ENCODE measurements at places on chromosomes 11 and 22.
A peak's percentile ranks its signal among the peaks of the same experiment; 100 is the strongest.

- DNase-seq: peak; percentile 97
Measured at GRCh38 chr11:86069408-86070101, 671 bp upstream of the PICALM start.

- DNase-seq: peak; percentile 56
Measured at GRCh38 chr11:7749456-7749855, 43.2 kb upstream of the OVCH2 start.

DNA sequence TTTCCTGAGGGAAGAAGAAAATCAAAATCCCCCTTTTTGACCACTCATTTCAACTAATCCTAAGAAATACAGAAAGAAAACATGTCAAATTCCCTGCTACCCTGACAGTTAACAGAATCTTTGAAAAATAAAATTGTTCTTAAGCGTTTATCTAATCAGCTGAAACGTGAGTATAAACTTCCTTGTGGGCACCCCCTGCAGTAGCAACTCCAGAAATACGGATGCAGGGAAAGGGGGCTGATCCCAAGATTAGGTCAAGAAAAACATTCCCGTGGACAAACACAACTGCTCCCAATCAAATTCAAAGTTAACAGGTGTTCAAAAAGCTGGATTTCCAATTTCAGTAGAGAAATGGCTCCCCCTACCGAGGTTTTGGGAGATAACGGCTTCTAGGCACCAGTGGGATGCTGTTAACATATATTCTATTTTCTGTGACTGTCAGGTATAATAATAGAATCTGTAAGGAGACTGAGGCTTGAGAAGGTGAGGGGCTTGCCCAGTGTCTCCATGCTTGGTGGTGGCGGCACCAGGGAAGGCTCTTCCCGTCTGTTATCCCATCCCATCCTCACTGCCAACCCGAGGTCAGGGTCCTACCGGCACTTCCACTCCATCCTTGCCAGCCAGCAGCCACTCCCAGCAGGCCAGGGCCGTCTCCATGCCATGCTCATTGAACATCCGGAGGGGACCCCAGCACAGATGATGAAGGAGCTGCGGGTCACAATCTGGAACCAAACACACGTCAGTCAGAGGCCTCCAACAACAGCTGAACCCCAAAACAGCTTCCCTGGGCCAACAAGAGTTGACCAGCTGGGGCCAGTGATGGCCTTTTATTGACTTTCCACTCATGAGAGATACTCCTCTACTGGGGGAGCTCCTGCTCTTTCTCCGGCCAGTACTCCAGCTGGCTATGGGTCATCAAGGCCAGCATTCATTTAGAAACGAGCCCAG is 32.0 kb upstream of the SERPIND1 start:
- peak; percentile 20 for DNase-seq

DNA sequence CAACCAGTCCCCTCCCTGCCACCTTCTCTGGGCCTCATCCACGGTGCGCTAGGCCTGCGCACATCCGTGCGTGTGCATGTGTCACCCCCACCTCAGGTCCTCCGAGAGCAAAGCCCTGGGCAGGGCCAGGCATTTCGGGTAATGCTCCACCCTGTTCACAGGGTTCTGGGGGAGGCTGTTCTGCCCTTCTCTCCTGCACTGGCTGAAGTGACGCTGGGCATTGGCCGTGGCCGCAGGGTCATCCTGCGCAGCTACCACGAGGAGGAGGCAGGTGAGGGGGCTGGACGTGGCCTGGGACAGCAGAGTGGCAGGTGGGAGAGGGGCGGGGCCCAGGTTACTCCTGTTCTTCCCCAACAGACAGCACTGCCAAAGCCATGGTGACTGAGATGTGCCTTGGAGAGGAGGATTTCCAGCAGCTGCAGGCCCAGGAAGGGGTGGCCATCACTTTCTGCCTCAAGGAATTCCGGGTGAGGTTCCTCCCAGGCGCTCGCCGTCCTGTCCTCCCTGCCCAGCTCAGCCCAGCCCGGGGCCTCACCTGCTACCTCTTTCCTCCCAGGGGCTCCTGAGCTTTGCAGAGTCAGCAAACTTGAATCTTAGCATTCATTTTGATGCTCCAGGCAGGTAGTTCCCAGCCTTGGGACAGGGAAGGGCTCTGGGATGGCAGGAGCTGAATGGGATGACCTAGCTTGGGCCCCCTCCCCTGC is 3.9 kb downstream of the RAD9A start:
- DNase-seq: no peak

DNA sequence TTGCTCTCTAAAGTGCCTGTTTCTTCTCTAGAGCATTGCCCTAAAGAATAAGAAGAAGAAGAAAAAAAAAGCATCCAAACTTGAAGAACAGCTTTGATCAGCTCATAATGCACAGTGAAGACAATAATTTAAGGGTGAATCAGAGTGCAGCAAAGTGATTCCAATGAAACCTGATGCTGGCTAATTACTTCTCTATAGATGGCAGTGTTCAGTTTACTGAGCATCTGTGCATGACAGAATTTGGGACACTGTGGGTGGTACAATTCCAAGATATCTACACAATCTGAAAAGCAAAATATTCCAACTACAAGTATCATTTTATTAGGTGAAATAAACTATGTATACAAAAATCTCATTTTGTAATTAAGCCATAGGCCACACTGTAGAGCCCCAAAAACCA is 450.5 kb upstream of the CCDC90B start:
- no peak for DNase-seq

- no peak for DNase-seq
Measured at GRCh38 chr11:62622476-62623089, 797 bp upstream of the B3GAT3 start.

DNA sequence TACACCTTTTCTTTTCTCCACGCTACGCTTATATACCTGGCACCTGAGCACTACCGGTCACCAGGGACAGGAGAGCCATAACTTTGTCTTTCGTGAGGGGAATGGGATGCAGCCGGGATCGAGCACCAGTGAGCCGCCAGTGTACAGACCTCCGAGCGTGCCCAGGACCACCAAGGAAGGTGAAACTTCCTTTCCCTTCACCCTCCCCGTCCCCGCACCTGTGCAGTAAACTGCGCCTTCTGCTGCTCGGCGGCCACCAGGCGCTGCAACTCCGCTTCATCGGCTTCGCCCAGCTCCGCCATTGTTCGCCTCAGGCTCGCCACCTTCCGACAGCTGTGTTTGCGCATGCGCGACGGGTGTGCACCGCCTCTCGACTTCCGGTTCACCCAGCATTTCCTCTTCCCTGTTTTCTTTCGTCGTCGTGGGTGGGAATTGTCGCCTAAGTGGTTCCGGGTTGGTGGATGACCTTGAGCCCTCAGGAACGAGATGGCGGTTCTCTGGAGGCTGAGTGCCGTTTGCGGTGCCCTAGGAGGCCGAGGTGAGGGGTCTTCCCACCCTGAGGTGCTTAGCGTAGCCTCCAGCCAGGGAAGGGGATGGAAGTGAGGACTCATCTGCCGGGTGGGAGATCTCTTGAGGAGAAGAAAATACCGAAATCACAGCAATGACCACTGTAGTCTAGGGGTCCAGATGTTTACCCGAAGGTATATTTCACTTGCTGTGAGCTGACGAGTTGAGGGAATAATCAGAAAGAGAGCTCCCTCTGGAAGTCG is at the start of the genes SDHD and TIMM8B:
Gene SDHD (plus strand): TSS at position 452 of the 770 bp plus-strand sequence. CDS start 35 bp downstream, at position 487.
Gene TIMM8B (minus strand): TSS at position 335 of the 770 bp plus-strand sequence. CDS start 33 bp downstream, at position 302.
- DNase-seq: peak; percentile 97

DNA sequence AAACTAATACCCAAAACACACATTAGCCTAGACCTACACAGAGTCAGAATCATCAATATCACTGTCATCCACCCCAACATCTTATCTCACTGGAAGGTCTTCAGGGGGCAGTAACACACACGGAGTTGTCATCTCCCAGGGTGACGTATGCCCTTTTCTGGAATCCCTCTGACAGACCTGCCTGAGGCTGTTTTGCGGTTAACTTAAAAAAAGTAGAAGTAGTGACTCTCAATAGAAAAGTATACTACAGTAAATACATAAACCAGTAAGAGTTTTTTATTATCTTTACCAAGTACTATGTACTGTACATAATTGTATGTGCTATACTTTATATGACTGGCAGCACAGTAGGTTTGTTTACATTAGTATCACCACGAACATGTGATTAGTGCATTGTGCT is 80.5 kb downstream of the PGR start:
- no peak for DNase-seq

Measured in MV-4-11 (cell line).